Prostate gland (tissue), 2 donors: ENCODE measurements at places on chromosomes 12 and 14. TPM values are rescaled to one million over a fixed set of nuclear protein-coding genes. Genes with fewer than 3 reads are reported as not detected.
A peak's percentile ranks its signal among the peaks of the same experiment; 100 is the strongest.

GRCh38 chr12:29534935-29535334, 37.4 kb upstream of the OVCH1 start:
- no peaks in the 10 kb centered on the region for H3K27me3 ChIP-seq
- no peaks in the 10 kb centered on the region for H3K36me3 ChIP-seq
- no peak for DNase-seq
- no peak overlapping the region for H3K4me3 ChIP-seq
- H3K27ac ChIP-seq: no peak overlapping the region

DNA sequence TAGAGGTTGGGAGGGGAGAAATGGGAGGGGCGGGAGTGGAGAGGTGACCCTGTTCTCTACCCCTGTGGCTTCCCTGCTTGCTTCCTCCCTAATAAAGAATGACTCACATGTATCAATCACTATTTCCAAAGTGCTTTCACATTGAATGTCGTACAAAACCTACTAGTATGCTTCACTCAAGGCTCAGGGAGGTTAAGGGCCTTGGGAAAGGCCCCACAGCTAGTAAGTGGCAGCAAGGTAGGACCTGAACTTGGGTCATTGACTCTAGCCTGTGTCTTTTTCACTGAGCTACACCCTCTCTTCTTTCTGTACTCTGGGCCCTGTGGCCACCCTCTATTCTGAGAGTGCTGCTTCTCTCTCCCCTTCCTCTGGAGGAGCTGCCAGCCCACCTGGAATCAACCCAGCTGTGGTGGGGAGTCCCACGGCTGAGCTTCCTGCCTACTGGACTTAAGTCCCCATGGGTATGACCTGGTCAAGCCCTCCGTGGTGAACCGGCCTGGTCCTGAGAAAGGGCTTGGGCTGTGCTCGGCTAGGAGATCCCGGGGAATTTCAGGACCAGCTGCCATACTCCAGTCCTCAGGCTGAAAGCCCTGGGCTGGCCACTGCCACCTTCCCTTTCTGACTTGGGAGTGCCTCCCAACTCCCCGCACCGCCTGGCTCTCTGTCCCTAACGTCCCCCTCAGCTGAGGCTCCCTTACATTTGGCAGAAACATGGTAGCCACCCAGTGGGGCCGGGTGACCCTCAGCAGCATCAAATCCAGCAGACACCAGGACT, 13.0 kb downstream of the SLC48A1 start:
- no peak overlapping the region for H3K4me3 ChIP-seq
- no peak for DNase-seq
- H3K4me1 ChIP-seq: peaks cover 12% of the 10 kb centered on the region
- no peak overlapping the region for H3K27ac ChIP-seq
- H3K27me3 ChIP-seq: no peaks in the 10 kb centered on the region

GRCh38 chr14:72315714-72316113, 383.5 kb downstream of the RGS6 start:
- no peaks in the 10 kb centered on the region for H3K4me1 ChIP-seq
- no peaks in the 10 kb centered on the region for H3K27me3 ChIP-seq
- DNase-seq: no peak
- H3K36me3 ChIP-seq: no peaks in the 10 kb centered on the region
- H3K4me3 ChIP-seq: no peak overlapping the region
- no peak overlapping the region for H3K27ac ChIP-seq

Gene PTGR2
- 10.7 TPM for total RNA-seq

- no peaks in the 10 kb centered on the region for H3K36me3 ChIP-seq
- no peak overlapping the region for H3K4me3 ChIP-seq
- H3K4me1 ChIP-seq: no peaks in the 10 kb centered on the region
- no peak overlapping the region for H3K27ac ChIP-seq
- no peaks in the 10 kb centered on the region for H3K27me3 ChIP-seq
Measured at GRCh38 chr12:26091822-26092221, 33.0 kb downstream of the BHLHE41 start.

DNA sequence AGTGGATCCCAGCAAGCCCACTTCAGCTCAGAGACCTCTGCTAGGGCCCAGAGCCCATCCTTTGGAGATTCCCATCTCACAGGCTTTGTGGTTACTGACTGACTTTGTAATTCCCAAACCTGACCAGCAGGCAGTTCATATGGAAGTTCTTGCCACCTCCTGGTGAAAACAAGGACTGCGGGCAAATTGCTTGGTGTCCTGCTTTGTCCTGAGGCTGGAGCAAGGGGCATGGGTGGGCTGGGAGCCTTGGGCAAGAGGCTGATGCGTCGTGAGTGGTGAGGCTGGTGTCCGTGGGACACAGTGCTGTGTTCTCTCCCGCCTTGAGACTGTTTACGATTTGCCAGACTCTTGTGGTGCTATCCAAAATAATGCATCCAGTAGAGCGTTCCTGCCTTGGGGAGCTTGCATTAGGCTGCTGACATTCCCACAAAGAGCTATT, 91.0 kb downstream of the LRRC74A start:
- H3K4me1 ChIP-seq: peaks cover 43% of the 10 kb centered on the region
- no peak overlapping the region for H3K4me3 ChIP-seq
- peak overlapping the region; percentile 86 for H3K27ac ChIP-seq
- no peaks in the 10 kb centered on the region for H3K36me3 ChIP-seq
- no peaks in the 10 kb centered on the region for H3K27me3 ChIP-seq

Gene HOXC9
- total RNA-seq: 0.23 TPM

GRCh38 chr14:92415969-92416368, 93.0 kb downstream of the SLC24A4 start:
- H3K4me1 ChIP-seq: no peaks in the 10 kb centered on the region
- no peaks in the 10 kb centered on the region for H3K36me3 ChIP-seq

Gene DNAJC22
- total RNA-seq: 0.23 TPM

DNA sequence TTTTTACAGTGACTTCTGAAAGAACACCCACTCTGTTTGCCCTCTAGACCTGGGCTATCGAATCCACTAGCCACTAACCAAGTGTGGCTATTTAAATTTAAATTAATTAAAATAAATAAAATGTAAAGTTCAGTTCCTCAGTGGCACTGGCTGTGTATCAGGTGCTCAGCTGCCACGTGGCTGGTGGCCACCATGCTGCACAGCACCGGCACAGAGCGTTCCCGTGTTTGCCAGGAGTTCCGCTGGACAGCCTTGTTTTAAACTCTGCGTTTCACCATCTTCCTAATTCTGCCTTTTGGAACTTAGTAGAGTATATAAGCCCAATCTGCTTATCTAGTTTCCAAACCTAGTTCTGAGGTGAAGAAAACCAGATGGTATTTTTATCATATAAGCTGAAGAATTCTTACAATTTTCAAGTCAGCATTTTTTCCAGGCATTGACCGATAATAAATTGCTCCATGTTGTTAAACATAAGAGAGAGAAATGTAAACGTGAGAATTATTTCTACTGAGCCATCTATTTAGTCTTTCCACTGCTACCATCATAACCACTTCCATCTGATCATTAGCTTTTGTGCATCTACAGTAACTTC, 339.0 kb downstream of the CACNA1C start:
- H3K4me1 ChIP-seq: no peaks in the 10 kb centered on the region
- no peaks in the 10 kb centered on the region for H3K36me3 ChIP-seq
- no peak for DNase-seq
- H3K4me3 ChIP-seq: no peak overlapping the region

GRCh38 chr14:61559641-61560201, 135.6 kb upstream of the HIF1A start:
- no peaks in the 10 kb centered on the region for H3K27me3 ChIP-seq
- peak overlapping the region; percentile 61 for H3K27ac ChIP-seq
- H3K4me1 ChIP-seq: peaks cover 4% of the 10 kb centered on the region
- H3K36me3 ChIP-seq: no peaks in the 10 kb centered on the region
- no peak for DNase-seq

DNA sequence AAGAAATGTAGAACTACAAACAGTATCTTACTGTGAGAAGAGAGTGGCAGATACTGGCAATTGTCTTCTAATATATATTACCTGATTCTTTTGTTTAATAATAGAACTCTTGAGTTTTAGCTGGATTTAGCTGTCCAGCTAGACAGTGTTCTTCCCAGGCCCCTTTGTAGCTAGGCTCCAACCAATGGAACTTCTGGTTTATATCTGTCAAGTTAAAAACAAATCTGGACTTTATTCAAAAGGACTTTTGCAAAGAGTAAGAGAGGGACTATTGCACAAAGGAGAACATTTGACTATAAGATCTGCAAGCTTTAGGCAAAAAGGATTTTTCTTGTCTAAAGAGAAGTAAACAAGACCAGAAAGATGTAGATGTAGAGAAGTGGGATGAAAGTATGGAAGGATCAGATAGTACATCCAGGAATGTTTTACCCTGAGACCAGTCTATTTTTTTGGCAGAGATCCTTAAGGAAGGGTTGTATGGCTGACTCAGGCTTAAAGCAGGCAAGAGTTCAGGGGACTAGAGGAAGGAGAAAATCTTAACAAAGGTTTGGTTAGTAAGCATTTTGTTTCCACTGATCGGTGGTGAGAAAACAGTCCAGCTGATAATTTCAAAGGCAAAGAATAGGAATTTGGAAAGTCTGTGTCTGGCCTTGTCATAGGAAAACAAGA, 111.1 kb upstream of the PLEKHA5 start:
- no peaks in the 10 kb centered on the region for H3K27me3 ChIP-seq
- H3K27ac ChIP-seq: no peak overlapping the region
- DNase-seq: no peak
- H3K4me1 ChIP-seq: no peaks in the 10 kb centered on the region

DNA sequence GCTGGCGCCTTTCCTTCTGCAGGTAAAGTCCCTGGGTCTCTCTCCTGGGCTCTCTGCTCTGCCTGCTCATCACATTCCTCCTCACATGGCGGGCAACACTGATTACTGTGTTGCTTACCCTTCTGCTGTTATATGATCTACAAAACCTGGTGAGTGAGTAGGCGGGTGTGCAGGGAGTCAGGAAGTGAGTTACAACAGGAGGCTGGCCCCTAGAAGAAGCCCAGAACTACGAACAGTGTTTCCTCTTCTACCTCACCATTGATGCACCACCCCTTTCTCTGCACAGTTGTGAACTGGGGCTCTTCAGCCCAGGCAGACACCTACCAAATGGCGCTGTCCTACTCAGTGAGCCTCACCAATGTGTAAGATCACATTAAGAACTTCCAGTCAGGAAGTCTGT, 4.9 kb upstream of the KLHL33 start:
- H3K27ac ChIP-seq: no peak overlapping the region
- H3K36me3 ChIP-seq: no peaks in the 10 kb centered on the region
- H3K27me3 ChIP-seq: no peaks in the 10 kb centered on the region
- H3K4me1 ChIP-seq: no peaks in the 10 kb centered on the region
- no peak overlapping the region for H3K4me3 ChIP-seq

DNA sequence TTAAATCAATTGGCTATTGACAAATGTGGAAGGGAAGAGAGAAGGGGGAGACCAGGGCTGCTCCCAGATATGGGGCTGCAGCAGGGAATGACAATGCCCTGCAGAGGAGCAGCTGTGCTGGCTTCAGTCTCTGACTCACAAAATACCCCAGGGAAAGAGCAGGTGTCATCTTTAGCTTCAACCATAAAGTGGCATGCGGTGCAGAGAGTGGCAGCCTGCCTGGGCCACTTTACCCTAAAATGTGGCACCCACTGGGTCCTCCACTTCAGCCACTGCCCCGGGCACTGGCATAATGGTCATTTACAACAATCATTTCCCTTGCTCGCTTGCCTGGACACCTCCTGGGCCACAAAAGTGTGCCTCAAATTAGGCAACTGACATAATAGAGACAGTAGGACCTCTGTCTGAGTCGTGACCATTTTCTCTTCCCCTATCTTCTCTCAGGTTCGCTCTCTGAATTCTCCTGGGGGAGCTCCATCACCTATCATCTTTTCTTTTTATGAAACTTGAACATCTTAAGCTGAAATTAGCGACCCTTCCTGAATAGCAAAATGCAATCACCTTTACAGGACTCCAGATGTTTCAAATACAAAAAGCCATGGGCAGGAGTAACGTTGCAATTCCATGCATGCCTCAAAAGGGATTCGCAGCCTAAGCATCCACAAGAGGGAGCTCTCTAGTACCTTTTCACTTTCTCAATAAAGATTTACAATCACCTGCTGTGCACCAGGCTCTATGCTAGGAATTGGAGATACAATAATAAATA, 179.9 kb upstream of the ATF7IP start:
- H3K4me3 ChIP-seq: no peak overlapping the region
- H3K27ac ChIP-seq: no peak overlapping the region
- H3K4me1 ChIP-seq: no peaks in the 10 kb centered on the region
- H3K27me3 ChIP-seq: no peaks in the 10 kb centered on the region

GRCh38 chr14:105581551-105582341, 55.4 kb downstream of the TMEM121 start:
- H3K36me3 ChIP-seq: no peaks in the 10 kb centered on the region
- no peaks in the 10 kb centered on the region for H3K4me1 ChIP-seq
- no peak overlapping the region for H3K4me3 ChIP-seq
- no peaks in the 10 kb centered on the region for H3K27me3 ChIP-seq

- H3K4me3 ChIP-seq: peak overlapping the region; percentile 85
- peaks cover 5% of the 10 kb centered on the region for H3K36me3 ChIP-seq
- peaks cover 25% of the 10 kb centered on the region for H3K4me1 ChIP-seq
- H3K27me3 ChIP-seq: no peaks in the 10 kb centered on the region
Measured at GRCh38 chr12:57521525-57522010, 1.1 kb upstream of the MBD6 start.

DNA sequence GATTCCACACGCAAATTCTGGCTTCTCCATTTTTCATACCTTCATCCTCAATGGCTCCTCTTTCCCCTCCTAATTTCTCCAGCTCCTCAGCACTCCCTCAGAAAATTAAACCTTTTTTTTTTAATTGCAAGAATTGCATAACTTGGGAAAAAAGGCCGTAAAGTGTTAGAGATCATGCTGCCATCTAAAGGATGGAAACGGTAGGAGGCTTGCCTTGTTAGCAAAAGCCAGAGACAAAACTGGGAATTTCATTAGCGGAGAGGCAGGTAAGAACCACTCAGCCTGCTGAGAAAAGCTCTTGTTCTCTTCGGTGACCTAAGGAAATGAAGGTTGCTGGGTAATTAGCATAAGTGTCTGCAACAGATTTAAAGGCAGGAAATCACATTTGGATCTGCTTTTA, 204.3 kb downstream of the AEBP2 start:
- DNase-seq: no peak
- H3K4me3 ChIP-seq: no peak overlapping the region
- H3K27ac ChIP-seq: no peak overlapping the region
- no peaks in the 10 kb centered on the region for H3K4me1 ChIP-seq

- H3K4me1 ChIP-seq: no peaks in the 10 kb centered on the region
- DNase-seq: peak; percentile 12
- H3K36me3 ChIP-seq: no peaks in the 10 kb centered on the region
- H3K27ac ChIP-seq: no peak overlapping the region
- no peaks in the 10 kb centered on the region for H3K27me3 ChIP-seq
- H3K4me3 ChIP-seq: peak overlapping the region; percentile 31
Measured at GRCh38 chr14:76267322-76268046, 108.5 kb upstream of the ESRRB start.

GRCh38 chr14:94952097-94952496, 182.2 kb upstream of the GSC start:
- H3K36me3 ChIP-seq: no peaks in the 10 kb centered on the region
- no peaks in the 10 kb centered on the region for H3K4me1 ChIP-seq
- no peak overlapping the region for H3K4me3 ChIP-seq
- no peak overlapping the region for H3K27ac ChIP-seq
- no peak for DNase-seq

Gene ZNF891
- 3.0 TPM for total RNA-seq

GRCh38 chr14:39015360-39015961, 87.6 kb downstream of the SEC23A start:
- H3K4me1 ChIP-seq: no peaks in the 10 kb centered on the region
- H3K4me3 ChIP-seq: no peak overlapping the region
- H3K36me3 ChIP-seq: no peaks in the 10 kb centered on the region

GRCh38 chr14:66069036-66069435, 417.1 kb upstream of the CCDC196 start:
- no peak overlapping the region for H3K27ac ChIP-seq
- H3K4me1 ChIP-seq: no peaks in the 10 kb centered on the region
- DNase-seq: no peak
- no peaks in the 10 kb centered on the region for H3K36me3 ChIP-seq
- no peaks in the 10 kb centered on the region for H3K27me3 ChIP-seq
